BE2C (cell line): ENCODE measurements at places on chromosomes 4 and X.

GRCh38 chr4:15510961-15511360 is 41.3 kb downstream of the CC2D2A start:
- no peak for DNase-seq

DNA sequence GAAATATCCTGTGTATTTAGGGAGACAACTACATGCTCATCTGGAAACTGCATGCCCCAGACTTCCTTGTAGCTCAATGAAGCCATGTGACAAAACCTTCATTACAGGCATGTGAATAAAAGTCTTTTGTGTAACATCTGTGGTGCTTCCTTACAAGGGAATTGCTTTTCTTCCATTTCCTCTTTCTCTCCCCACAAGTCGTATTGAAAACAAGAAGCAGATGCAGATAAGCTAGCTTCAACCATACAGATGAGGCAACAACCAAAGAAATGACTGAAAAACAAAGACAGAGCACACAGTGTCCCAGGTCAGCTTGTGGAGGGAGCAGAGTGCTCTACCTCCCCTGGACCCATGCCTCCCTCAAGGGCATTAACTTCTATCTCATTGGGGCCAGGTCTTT is 115.8 kb upstream of the INPP4B start:
- no peak for DNase-seq

DNA sequence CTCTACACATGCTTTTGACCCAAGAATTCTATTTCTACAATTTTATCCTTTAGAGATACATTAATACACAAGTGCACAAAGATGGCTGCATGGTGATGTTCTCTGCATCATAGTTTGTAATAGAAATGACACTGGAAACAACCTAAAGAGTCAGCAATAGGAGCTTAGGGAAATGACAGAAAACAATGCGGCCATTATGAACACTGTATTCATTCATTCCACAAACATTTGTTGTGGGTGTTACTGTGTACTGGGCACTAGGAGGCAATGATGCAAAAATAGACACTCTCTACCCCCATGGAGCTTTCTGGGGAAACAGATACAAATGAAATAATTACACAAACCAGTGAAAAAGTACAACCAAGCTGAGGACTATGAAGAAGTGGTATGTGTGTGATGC is 32.0 kb downstream of the IDS start:
- DNase-seq, result no peak

- no peak for DNase-seq
Observed at GRCh38 chr4:92791871-92792440, 488.2 kb downstream of the GRID2 start.

DNA sequence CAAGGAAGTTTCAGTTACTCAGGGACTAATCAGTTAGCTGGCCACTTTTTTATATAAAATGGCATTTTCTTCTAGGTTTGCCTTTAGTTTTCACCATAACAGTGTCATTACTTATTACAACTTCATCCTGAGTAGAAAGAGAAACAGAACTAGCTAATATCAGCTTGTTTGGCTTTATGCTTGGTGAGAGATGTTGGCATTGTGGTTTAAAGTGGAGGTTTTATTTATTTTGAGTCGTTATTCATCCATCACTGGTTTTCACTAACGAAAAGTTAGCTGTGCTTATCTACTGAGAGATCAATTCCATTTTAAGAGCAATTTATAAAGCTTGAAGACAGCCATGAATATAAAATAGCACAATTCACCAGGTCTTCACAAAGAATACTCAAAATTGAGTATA is 714.5 kb downstream of the GRID2 start:
- no peak for DNase-seq
